CD4-positive, alpha-beta memory T cell (primary cell): ENCODE measurements at places on chromosomes 16 and 17. TPM values are rescaled to one million over a fixed set of nuclear protein-coding genes. Genes with fewer than 3 reads are reported as not detected.

Gene KRT16
- not detected for total RNA-seq

Gene ANKFY1
- total RNA-seq: 72.7 TPM

Gene SEC14L5
- not detected for total RNA-seq

Gene ARHGAP44
- not detected for total RNA-seq

Gene ANKRD40CL
- total RNA-seq: not detected

- no peak for DNase-seq
These were observed 29.9 kb downstream of the CIBAR2 start for GRCh38 chr16:85082173-85083050.

DNA sequence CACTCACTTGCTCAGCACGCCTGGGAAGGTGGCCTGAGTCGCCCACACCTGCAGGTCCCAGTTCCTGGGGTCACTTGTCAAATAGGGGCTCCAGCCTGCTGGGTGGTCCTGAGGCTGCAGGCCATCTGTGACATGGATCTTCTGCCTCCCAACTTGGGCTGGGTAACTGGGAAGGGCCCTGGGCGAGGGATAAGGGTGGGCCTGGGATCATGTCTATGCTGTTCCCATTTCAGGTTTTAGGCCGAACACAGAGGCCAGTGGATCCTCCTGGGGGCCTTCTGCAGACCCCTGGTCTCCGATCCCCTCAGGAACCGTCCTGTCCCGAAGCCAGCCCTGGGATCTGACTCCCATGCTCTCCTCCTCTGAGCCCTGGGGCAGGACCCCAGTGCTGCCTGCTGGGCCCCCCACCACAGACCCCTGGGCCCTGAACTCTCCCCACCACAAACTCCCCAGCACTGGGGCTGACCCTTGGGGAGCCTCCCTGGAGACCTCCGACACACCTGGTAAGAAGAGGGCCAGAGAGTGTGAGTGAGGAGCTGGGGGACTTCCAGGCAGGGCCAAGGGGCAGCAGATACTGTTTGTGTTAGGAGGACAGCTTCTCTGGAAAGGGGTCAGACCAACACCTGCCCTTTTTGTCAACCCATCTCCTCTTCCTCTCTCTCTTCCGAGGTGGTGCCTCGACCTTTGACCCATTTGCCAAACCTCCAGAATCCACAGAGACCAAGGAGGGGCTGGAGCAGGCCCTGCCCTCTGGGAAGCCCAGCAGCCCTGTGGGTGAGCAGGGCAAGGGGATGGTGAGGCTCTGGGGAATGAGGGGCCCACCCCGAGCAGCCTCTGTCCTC is 6.2 kb upstream of the SPATA20 start:
- no peak for DNase-seq

DNA sequence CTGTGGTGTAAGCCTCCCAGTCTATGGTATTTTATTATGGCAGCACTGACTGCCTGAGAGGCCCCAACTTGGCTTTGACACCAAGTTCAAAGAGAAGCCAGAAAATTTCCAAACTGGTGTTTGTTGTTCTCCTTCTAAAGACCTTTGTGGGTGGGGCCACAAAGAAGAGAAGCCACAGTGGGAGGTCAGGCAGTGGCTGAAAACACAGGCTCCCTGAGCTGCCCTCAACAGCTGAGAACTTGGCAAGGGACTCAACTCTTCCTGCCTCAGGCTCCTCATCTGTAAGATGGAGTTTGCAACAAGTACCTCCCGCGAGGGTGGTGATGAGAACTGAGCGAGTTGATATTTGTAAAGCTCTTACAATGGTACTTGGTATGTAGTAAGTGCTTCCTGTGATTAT is 18.2 kb downstream of the CES5A start:
- no peak for DNase-seq
